Tibial nerve (tissue), 4 donors: ENCODE measurements at places on chromosomes 4 and X. TPM values are rescaled to one million over a fixed set of nuclear protein-coding genes. Genes with fewer than 3 reads are reported as not detected.

GRCh38 chr4:52568351-52568750 is 90.8 kb downstream of the USP46 start:
- H3K4me3 ChIP-seq = no peak overlapping the region
- DNase-seq = no peak
- H3K36me3 ChIP-seq = no peaks in the 10 kb centered on the region
- no peaks in the 10 kb centered on the region for H3K27me3 ChIP-seq

DNA sequence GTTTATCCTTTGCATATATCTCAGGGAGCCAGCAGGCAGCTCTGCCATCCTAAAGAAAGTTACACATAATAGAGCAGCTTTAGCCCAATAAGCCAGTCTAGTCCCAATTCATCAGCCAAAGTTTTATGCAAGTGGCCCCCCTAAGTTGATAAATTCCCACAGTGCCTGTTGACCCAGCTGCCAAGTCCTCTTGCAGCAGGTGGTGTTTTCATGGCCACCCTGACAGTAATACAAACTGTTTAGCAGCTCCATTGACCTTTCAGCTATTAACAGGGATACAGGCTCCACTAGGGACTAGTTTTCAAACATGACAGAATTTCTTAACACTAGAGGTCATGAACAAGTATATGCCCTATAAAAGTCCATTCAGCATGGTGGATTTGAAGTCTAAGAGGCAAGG is 77.5 kb downstream of the HHIP start:
- H3K4me3 ChIP-seq = no peak overlapping the region
- H3K36me3 ChIP-seq = no peaks in the 10 kb centered on the region
- H3K4me1 ChIP-seq = peaks cover 4% of the 10 kb centered on the region
- H3K27me3 ChIP-seq = no peaks in the 10 kb centered on the region
- no peak for DNase-seq
- H3K27ac ChIP-seq = no peak overlapping the region

- H3K4me1 ChIP-seq = no peaks in the 10 kb centered on the region
- no peak overlapping the region for H3K4me3 ChIP-seq
- no peaks in the 10 kb centered on the region for H3K27me3 ChIP-seq
- H3K36me3 ChIP-seq = peaks cover 12% of the 10 kb centered on the region
- H3K27ac ChIP-seq = no peak overlapping the region
- no peak for DNase-seq
Observed at GRCh38 chrX:154355776-154356140, 18.7 kb downstream of the FLNA start.

GRCh38 chr4:115687052-115687755 is 573.8 kb upstream of the NDST4 start:
- no peak for DNase-seq
- H3K27ac ChIP-seq = no peak overlapping the region
- no peaks in the 10 kb centered on the region for H3K4me1 ChIP-seq
- no peak overlapping the region for H3K4me3 ChIP-seq

The FGF2 gene
- total RNA-seq = 27.7 TPM
